CD4-positive, CD25-positive, alpha-beta regulatory T cell (primary cell): ENCODE measurements at places on chromosomes 4 and X. TPM values are rescaled to one million over a fixed set of nuclear protein-coding genes. Genes with fewer than 3 reads are reported as not detected.

DNA sequence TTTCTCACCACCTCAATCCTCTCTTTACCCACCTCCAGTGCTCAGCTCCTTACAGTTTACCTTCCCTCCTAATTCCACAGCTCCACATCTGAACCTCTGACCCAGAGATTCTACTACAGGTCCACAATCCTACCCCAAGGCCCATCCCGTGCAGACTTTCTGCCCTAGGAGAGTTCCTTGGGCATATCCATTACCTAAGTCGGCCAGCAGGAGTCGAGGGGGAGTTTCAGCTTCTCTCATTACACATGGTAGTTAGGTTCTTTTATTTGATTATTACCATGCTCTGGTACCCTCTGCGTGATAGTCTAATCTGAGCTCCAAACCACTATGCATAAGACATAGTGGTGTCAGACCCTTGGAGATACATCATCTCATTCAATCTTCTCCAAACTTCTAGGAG, 117.9 kb downstream of the SH3RF1 start:
- DNase-seq = no peak
- H3K4me1 ChIP-seq = no peaks in the 10 kb centered on the region
- no peak overlapping the region for H3K27ac ChIP-seq
- H3K4me3 ChIP-seq = no peak overlapping the region

GRCh38 chr4:153566631-153567150, 100.5 kb downstream of the TMEM131L start:
- peaks cover 41% of the 10 kb centered on the region for H3K36me3 ChIP-seq
- H3K27ac ChIP-seq = no peak overlapping the region
- DNase-seq = no peak
- H3K4me1 ChIP-seq = peaks cover 8% of the 10 kb centered on the region
- no peak overlapping the region for H3K4me3 ChIP-seq

Gene HPGD
- 48.3 TPM for polyA plus RNA-seq

GRCh38 chrX:101383679-101384205, 2.2 kb downstream of the BTK start:
- H3K36me3 ChIP-seq = no peaks in the 10 kb centered on the region
- no peak overlapping the region for H3K4me3 ChIP-seq
- H3K27me3 ChIP-seq = no peaks in the 10 kb centered on the region
- H3K4me1 ChIP-seq = no peaks in the 10 kb centered on the region

DNA sequence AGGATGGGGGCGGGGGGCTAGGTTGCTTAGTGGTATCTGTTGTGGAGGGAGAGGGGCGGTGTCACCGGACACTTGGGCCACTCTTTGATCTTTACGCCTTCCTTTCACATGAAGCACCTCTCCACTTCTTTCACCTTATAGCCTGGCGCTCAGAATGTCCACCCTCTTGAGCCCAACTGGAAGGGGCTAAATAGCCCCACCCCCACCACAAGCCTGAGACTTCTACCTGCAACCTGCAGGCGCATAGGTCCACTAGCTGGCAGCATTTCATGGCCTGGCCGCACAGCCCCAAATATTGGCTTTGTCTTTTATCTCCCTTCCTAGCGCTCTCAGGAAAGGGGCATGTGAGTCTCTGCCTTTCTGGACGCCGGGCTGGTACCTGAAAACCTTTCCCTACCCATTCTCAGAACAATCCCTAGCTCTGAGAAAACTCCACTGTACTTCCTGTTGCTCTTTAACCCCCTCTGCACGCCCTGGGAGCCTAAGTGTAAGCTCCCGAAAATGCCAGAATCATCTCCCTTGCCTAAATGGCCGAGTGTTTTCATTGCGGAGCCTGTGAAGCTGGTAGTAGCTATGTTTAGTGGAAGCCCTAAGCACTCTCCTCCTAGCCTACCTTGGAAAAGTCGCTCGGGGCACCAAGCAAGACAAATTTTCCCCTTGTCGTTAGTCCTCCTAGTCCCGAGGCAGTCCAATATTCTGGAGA, 1.2 kb upstream of the TRPC5 start:
- no peak overlapping the region for H3K4me3 ChIP-seq
- no peak overlapping the region for H3K27ac ChIP-seq
- no peaks in the 10 kb centered on the region for H3K27me3 ChIP-seq
- no peak for DNase-seq
- no peaks in the 10 kb centered on the region for H3K36me3 ChIP-seq
- no peaks in the 10 kb centered on the region for H3K4me1 ChIP-seq
